Stimulated activated naive CD8-positive, alpha-beta T cell treated with anti-CD3 and anti-CD28 coated beads, Interleukin-15, Interleukin-2, amounts not matched to agents 100 U/mL and 50 U/mL, for 24 hours (primary cell): ENCODE measurements at places on chromosomes 6 and 20.

DNA sequence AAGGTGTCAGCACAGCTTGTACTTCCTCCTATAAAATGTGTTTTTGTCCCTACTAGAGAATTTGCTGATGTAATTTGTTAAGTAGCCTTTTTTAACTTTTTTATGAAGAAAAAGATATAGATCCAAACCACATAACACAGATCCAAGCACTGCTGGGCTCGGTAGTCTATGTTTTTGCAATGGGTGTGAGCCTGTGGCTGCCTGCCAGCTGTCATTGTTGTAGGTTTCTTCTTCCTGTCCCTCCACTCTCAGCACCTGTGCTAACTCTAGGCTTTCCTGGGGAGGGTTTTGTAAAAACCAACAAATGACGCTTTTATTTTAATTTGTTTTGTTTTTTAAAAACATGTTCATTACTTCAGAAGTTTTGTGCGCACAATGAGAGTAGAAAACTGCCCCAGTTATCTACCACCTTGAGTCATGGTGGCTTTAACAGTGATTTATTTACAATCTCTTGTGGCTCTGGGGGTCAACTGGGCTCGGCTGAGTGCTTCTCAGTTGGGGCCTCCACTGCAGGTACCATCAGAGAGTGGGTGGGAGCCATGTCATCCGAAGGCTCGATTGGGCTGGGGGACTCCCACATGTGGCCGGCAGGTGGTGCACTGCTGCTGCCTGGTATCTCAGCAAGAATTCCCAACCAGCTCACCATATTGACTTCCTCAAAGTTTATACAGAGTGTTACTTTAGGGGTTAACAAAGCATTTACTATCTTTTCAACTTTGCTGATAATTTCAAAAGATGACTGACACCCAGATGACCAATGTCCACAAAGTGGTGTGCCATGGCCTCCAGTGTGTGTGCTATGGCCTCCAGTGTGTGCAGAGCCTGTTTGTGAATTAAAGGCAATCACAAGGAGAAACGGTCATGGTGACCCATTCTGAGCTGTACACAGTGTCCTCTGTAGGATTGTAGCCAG is 3.0 kb upstream of the CCR6 start:
- no peak for DNase-seq

DNA sequence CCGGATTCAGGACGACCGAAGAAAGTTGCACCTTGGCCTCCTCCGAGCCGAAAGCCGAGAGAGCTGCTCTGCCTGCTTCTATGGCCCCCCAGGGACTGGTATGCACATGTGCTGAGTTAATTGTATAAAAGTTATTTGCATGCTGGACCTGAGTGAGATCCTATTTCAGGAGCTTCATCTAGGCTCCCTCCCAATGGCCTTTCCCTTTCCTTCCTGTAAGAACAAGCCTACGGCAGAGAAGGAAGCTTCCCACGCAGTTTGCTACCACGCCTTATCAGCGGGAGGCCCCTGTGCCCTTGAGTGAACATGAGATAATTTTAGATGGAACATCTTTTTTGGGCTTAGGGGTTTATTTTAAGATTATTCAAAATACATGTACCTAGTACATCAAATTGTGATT is 65.9 kb downstream of the RIN2 start:
- DNase-seq, result no peak

DNA sequence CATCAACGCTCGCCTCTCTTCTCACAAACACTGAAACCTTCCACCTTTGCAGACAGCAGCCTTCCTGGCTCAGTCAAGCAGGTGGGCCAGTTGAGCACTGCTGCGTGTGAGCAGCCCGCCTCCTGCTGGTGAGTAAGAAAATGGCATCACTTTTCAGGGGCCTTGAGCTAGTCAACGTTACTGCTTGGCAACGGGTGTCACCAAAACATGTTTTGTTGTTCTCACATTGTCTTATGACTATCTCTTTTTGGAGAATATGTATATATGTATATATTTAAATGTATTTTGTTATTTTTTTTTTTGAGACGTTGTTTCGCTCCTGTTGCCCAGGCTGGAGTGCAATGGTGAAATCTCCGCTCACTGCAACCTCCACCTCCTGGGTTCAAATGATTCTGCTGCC is 97.0 kb upstream of the AGPAT4 start:
- DNase-seq, result peak; percentile 68

DNA sequence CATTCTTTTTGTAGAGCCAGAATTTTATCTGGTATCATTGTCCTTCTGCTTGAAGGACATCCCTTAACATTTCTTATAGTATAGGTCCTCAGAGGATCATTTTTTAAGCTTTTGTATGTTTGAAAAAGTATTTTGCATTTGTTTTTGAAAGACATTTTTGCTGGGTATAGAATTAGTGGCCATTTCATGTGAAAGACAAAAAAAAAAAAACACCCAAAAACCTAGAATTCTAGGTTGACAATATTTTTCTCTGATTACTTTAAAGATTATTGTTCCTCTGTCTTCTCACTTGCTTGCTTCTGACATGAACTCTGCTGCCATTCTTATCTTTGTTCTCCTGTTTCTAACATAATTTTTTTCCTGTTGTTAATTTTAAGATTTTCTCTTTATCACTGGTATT is 75.7 kb upstream of the SLC22A16 start:
- DNase-seq, result no peak

- peak; percentile 72 for DNase-seq
Observed at GRCh38 chr6:431986-432385, 40.4 kb downstream of the IRF4 start.

GRCh38 chr20:45300961-45301360 is 5.7 kb upstream of the RBPJL start:
- peak; percentile 63 for DNase-seq

DNA sequence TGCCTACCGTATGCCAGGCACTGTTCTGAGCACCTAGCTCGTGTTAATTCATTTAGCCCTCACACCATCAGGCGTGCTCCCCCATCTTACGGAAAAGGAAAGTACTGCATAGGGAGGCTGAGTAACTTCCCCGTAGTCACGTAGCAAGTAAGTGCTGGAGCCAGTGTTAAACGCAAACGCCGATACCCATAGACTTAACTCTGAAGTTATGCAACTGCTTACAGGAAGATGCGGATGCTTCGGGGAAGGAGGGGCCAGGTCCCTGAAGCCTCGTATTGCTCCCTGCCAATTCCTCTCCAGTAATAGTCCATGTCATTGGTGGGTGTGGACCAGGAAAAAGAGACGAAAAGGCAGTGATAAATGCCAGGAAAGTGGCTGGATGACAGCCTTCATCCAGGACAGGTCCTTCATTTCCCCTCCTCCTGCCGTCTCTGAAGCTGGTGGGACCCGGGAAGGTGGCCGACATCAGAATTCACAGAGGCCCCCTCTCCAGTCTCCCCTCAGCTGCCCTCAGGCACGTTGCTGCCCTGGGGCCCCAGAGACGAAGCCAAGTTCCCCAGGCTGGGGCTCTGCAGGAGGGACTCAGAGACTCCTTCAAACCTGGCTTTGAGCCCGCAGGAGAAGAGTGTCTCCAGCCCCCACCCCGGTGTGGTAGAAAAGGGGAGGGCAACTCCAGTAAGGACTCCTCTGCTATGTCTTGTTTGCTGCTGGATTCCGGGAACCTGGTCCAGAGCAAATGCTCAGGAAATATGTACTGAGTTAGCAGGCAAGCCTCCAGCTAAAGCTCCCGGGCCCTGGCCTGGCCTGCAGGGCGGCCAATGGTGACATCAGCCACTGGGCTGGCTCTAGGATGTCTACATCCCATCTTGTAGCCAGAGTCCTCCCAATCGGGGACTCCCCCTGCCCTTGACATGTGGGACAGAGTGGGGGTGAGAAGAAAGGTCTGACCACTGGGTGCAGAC is 37.8 kb downstream of the RAB44 start:
- peak; percentile 34 for DNase-seq

GRCh38 chr6:111215131-111215530 is 127.8 kb downstream of the SLC16A10 start:
- no peak for DNase-seq

DNA sequence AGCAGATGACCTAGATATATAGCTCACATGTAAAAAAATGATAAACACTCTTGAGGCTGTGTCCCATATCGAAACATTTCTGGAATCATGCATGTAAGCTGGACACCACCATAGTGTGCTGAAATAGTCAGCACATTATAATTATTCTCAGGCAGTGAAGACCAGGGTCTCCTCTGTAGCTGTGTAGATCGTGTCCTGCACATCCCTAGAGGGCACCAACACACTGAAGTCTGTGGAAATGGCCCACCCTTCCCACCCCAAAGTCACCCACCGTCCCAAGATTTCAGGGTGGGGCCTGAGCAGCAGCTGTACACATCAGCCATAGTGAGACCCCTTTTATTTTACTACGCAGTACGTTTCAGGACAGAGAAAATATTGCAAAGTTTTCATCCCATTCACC is 21.0 kb upstream of the TMEM30A start:
- DNase-seq, result no peak
